ENCODE measurements at places on chromosomes 3 and 15.

- no peak for DNase-seq
These were observed 14.3 kb downstream of the AKAP13 start for GRCh38 chr15:85394554-85395333.

DNA sequence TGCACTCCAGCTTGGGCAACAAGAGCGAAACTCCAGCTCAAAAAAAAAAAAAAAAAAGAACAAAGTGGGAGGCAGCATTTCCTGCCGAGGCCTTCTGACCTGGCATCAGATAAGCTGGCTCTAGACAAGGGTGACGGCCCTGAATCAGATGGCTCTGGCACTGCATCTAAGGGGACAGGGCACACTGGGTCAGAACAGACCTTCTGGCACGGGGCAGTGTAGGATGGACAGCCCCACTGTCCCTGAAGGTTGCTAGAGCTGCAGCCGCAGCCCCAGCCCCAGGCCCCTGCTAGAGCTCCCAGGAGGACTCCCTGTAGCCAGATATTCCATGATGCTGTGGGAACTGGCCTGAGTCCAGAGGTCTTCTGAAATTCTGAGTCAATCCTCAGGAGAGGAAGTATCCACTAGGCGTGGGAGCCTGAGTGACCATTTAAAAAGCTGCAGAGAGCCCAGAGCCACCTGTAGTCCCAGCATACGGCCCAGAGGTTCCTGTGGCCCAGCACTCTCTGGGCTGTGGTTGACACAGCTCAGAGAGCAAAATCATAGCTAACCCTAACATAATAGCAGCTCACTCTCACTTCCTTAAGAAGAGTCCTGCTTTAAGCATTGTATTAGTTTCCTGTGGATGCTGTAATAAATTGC is 69.2 kb upstream of the MFGE8 start:
- DNase-seq, result no peak

GRCh38 chr3:108509263-108509662 is 1.1 kb downstream of the MYH15 start:
- no peak for DNase-seq

GRCh38 chr3:102179326-102180177 is 255.3 kb upstream of the ZPLD1 start:
- DNase-seq, result no peak

- no peak for DNase-seq
These were observed 28.6 kb downstream of the POMGNT2 start for GRCh38 chr3:43077261-43077660.

DNA sequence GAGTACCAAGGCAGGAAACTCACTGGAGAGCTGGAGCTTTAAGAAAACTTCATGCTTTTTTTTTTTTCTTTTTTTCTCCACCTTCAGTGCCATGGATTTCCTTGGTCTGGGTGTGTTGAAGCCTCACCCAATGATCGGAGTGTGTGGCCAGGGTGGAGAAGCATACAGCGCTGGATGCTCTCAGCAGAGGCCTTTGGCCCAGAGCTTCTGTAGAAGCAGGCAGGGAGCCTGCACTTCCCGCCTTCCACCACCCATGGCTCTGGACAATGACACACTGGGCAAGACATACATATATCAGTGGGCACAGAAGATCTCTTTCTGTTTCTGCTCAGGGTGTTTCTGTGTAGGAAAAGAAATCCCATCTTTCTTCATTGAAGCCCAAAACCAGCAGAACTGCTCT is 55.8 kb upstream of the ACAD9 start:
- DNase-seq, result no peak

DNA sequence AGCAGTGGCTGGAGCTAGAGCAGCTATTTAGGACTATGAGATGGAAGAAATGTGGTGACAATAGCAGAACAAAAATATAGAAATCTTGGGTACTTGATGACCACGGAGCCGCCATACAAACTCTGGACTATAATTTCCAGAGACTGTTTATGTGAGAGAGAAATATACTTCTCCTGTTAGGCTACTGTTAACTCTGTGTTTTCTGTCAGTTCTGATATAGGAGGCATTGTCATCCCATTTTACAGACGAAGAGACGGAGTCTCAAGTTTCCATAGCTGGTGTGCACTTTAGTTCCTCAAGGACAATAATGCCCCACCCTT is 22.8 kb upstream of the RFTN1 start:
- no peak for DNase-seq

- DNase-seq, result no peak
These were observed 86.9 kb downstream of the ASB7 start for GRCh38 chr15:100689131-100689899.
